ENCODE measurements at places on chromosomes 11 and 22.
A peak's percentile ranks its signal among the peaks of the same experiment; 100 is the strongest.

DNA sequence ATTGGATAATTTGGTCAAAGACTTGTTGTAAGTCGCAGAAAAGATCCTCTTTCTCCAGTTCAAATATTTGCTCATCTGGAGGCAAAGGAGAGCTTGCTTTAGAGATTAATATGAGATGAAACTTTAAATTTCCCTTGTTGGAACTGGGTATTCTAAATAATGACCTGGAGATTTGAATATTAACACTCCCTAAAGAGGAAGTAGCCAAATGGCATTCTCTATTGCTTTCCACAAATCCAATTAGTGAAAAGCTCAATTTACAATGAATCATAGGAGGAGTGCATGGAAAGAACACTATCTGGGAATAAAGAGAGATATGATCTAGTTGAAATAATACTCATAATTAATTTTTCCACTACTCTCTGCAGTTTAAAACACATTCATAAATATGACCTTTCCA, 641.6 kb upstream of the TENM4 start:
- DNase-seq, result no peak

DNA sequence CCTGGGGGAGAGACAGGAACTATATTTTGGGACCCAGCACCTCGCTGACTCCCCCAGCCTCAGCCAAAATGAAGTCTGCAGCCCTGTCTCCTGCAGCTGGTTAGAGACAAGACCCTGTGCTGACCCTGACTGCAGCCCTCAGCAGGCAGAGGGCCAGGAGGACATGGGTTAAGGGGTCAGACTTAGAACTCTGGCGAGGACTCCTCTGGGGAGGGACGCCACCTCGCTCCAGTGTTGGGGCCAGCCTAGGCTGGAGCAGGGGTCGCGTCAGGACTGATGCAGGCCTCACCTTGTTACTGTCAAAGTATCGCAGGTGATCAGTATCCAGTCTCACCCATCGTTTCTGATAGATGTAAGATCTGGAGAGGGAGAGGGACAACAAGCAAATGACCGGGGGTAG, 36.9 kb upstream of the PDE2A start:
- no peak for DNase-seq

- no peak for DNase-seq
Measured at GRCh38 chr11:18235394-18236334, 938 bp downstream of the SAA4 start.

DNA sequence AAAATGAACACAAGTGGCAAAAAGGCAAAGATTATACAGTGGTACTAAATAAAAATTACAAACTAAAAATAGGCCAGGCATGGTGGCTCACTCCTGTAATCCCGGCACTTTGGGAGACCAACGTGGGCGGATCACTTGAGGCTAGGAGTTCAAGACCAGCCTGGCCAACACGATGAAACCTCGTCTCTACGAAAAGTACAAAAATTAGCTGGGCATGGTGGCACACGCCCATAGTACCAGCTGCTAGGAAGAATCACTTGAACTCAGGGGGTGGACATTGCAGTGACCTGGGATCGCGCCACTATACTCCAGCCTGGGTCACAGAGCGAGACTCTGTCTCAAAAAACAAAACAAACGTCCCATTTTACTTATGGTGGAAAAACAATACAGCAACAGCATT, 24.5 kb downstream of the ZNF280B start:
- DNase-seq, result no peak

- peak; percentile 42 for DNase-seq
Measured at GRCh38 chr11:85663080-85663752, 1.7 kb downstream of the CREBZF start.

DNA sequence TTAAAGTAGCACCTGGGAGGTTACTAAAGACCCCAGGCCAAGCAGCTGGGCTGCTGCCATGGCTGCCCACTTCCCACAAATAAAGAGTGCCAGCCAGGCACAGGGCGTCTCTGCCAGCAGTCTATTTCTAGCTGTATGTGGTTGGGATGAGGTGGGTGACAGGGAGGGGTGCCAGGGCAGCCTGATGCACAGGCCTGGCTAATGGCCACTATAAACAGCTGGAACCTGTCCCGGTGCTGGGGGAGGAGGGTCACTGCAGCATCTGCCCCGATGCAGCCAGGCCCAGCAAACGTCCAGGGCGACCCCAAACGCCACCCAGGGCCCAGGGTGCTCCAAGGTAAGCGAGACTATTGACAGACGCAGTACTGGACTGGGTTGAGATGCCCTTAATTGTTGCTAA, 37.4 kb downstream of the SCUBE1 start:
- DNase-seq, result no peak

DNA sequence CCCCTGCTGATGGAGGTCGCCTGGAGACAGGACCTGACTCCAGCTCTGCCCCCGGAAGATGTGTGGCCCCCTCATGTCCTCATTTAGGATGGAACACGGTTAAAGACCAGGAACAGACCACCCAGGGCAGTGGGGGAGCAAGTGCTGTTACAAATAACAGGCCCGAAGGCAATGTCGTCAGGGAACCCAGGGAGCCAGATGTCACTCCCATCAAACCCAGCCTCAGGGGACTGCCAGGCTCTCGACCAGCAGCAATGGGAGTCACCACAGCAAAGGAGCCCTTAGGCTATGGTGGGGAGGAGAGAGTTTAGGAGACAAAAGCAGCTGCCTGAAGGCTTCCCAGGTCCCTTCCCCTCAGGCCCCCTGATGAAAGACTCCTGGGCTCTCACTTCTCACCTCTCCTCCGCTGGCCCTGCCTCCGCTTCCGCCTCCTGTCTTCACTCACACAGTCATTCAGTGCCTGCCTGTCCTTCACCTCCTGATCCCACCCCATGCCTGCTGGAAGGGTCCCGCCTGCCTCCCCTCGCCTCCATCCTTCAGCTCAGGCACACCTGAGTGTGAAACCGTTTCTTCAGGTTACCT, 4.4 kb downstream of the RPS19BP1 start:
- DNase-seq, result no peak

DNA sequence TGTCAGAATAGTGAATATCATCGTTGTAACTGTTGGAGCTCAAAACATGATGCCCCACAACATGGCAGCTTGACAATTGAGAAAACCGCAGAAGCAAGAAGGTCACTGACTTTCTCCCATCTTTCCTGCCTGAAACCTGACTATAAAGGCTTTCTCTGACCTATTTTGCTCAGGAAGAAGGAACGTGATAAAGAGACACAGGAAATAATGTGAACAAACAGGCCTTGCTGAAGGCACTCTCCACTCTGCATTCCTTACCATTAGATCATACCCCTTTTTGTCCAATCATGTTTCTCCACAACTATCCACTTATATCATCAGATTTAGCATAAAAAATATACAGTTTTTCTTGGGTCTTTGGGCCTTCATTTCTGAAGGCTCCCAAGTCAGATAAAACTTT, 916.8 kb downstream of the METTL15 start:
- no peak for DNase-seq

- DNase-seq, result no peak
Measured at GRCh38 chr11:114625294-114625693, 29.7 kb upstream of the NXPE4 start.

- no peak for DNase-seq
Measured at GRCh38 chr22:26550498-26551033, 38.3 kb upstream of the TFIP11 start.

DNA sequence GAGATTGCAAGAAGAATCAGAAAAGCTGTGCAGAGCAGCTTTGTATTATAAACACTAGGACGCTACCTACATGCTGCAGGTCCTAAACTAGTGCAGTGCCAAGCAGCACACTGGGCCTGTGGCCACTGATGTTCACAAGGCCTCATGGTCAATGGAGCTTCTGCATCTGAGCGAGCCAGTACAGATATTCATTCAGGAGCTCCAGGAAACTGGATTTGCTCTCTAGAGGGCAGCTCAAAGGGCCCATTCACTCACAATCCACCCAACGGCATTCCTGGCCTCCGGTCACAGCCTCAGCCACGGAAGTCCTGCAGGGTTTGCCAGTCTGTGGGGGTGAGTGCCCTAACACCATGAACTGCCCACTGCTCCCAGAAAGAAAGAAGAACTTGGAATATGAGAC, 5.8 kb upstream of the TBC1D10A start:
- no peak for DNase-seq

DNA sequence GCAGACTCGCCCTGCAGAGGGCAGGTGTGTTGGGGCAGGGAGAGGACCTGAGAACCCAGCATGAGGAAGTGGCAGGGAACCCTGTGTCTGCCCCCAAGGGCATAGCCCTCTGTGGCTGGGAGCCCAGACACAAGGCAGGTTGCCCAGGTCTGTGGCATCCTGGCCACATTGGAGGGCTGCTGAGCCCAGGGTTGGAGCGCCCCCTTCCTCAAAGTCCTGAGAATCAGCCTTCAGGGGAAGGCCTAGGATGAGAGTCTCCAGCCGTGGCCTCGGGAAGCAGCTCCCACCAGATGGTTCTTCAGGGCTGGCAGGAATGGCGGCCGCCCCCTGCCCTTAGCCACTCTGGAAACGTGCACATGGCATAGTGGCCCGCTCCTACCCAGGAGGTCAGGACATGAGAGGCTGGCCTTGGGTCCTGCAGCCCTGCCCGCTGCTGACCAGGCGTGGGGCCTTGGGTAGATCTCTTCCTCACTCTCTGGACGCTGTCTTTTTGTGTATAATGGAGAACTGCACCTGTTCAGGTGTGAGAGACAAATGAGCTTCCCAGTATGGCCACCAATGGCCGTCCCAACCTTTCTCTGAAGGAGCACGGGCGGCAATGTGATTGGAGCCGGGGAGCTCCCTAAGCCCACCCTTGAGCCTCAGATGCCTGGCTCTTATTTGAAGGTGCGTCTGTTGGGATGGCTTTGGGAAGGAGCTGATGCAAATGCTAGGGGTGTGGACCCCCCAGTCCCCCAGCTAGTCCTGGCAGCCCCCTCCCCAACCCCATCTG, 4.6 kb upstream of the CDC42BPG start:
- DNase-seq, result no peak

DNA sequence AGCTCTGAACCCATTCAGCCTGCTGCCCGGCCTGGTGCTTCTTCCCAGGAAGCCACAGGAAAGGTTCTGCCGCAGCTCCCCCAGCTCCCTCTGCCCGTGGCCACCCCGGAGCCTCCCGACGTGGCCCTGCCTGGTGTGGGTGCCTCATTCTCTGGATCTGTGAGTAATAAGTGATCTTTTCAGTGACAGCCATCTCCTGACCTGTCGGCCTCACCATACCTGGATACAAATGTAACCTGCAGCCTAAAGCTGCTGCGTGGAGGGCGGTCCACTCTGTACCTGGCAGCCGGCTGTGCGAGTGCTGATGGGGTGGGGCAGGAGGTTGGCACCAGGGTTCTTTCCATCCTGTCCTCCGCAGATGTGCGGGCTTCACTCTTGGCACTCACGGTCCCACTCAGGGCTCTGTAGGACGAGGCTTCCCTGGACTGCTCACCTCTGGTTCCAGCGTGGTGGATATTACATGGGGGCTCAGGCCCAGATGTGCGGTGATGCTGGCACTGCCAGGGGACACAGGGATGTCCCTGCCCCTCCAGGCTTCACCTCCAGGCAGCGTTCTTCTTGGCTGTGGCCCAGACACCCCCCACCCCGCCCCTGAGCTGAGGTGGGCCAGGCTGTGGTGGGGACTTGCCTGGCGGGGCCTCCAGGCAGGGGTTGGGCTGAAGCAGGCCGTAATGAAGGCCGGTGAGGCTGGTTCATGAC, 748.5 kb downstream of the BRD1 start:
- no peak for DNase-seq

- DNase-seq, result no peak
Measured at GRCh38 chr22:23163665-23164064, 16.6 kb upstream of the BCR start.

DNA sequence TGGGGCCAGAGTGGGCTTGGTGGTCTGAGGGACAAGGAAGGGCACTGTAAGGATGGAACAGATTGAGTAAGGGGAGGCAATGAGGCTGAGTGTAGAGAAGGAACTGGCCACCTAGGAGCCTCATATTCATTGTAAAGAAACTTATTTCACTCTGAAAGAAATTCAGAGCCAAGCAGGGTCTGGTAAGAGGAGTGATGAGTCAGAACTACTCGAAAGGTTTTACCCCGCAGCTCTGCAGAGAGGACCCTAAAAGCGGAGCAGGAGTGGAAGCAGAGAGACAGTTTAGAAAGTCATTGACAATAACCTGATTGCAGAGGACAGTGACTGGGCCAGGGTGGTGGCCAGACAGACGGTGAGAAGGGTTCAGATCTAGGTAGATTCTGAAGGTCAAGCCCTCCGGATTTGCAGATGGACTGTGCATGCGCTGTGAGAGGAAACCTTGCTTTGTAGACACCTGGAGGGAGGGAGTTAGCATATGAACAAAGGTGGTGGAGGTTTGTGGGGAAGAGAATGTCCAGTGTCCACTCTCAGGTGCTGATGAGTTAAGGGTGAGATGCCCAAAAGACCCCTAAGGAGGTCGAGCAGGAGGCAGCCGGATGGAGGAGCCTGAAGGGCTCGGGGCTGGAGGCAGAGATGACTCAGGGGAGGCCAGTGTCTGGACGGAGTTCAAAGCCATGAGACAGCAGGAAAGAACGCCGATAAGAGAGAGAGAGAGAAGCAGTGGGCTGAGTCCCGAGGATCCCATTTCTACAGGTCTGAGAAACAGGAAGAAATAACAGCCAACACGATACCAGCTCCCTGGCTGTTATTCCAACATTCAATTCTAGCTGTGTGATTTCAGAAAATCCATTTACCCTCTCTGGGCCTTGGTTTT, 546.0 kb downstream of the BRD1 start:
- DNase-seq, result no peak

- no peak for DNase-seq
Measured at GRCh38 chr22:16608931-16609330, 16.3 kb upstream of the CCT8L2 start.

DNA sequence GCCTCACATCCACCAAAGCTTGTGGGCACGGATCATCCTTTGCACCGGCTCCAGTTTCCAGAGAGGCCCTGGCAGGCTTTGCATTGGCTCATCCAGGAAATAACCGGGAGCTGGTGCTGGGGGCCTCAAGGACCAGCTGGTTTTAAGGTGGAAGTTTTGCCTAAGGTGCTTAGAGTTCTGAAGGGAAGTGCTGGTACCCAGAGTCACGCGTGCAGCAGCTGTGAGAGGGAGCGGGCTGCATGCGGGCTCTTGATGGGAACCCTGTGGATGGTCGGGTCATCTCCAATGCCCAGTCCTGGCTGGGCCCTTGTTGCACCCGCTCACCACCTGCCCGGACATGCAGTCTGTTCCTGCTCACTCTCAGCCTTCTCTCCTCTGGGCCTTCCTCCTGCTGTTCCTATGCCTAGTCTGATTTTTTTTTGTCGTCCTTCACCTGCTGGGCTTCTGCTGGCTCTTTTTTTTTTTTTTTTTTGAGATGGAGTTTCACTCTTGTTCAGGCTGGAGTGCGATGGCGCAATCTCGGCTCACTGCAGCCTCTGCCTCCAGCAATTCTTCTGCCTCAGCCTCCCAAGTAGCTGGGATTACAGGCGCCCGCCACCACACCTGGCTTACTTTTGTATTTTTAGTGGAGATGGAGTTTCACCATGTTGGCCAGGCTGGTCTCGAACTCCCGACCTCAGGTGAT, 24.0 kb upstream of the PRR5 start:
- no peak for DNase-seq

GRCh38 chr11:107682572-107682971, 29.3 kb downstream of the SLN start:
- no peak for DNase-seq

- DNase-seq, result no peak
Measured at GRCh38 chr11:65473278-65473860, 25.5 kb upstream of the MALAT1 start.

Measured in activated CD4-positive, alpha-beta T cell treated with anti-CD3 and anti-CD28 coated beads, Interleukin-2, Interleukin-6, amounts not matched to agents 100 ng/mL and 50 ng/mL, durations not matched to agents 16 hours and 8 hours (primary cell).